ENCODE measurements at places on chromosomes 2 and 18. TPM values are rescaled to one million over a fixed set of nuclear protein-coding genes. Genes with fewer than 3 reads are reported as not detected.

DNA sequence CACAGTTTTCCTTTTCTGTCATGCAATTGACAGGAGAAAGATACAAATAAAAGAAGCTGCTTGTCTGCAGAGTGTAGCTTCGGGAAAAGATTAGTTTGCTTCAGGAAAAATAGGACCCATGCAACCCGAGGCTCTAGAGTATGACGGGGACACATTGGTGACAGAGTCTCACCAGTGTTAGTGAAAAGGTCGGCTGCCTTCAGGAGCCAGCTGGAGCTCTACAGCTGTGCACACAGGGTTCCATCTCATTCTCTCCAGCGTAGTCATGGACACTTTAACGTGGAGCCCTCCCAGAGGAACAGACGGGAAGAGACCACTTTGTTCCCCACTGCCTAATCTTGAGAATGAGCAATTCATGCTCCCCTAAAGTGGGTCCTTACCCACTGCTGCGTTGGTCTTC lies 42.9 kb downstream of the FECH start:
- no peak for DNase-seq

- no peak for DNase-seq
Observed at GRCh38 chr2:18423636-18424035, 136.8 kb downstream of the RDH14 start.

DNA sequence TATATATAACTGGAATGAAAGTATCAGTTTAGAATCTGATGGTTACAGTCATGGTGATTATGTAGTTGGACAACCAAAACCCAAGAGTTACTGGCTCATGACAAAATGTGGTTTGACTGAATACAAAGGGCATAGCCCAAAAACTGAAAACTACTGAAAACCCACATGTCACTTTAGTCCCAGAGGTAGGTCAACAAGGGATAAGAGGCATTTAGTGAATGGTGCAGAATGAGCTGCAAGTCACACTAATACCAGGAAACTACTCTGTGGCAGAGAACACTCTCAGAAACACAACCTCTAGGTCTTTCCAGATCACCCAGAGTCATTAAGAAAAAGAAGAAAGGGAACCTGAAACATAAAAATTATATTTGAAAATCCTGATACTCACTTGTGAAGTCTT lies 154.5 kb downstream of the AGPS start:
- DNase-seq = no peak

GRCh38 chr2:27060323-27060722 lies 8.9 kb downstream of the AGBL5 start:
- no peak for DNase-seq

DNA sequence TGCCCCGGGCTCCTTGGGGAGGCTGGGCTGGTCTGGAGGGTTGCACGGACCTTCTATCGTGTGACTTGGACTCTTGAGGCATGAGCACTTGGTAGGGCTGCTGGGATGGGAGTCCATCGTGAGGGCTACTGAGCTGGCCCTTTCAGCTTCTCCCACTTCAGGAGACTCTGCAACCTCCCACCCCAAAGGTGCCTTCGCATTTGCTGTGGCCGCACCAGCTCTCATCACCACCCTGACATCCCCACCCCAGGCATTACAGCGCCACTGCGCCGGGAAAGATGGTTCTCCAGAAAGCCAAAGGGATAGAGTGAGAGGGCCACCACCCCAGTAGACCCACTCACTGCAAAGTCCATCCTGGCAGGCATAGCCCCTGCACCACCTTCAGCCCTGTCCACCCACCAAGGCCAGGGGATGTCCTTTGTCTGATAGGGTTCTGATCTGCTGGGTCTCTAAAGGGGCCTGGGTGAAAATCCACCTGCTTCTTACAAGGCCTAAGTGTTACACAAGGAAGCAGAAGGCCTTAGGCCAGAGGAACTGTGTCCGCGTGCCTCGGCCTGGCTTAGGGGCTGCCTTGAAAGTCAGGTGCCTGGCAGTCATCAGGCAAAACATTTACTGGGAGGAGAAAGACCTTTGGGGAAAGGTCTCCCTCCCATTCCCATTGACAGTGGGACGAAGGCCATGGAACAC lies 5.1 kb downstream of the EHD3 start:
- DNase-seq = no peak

DNA sequence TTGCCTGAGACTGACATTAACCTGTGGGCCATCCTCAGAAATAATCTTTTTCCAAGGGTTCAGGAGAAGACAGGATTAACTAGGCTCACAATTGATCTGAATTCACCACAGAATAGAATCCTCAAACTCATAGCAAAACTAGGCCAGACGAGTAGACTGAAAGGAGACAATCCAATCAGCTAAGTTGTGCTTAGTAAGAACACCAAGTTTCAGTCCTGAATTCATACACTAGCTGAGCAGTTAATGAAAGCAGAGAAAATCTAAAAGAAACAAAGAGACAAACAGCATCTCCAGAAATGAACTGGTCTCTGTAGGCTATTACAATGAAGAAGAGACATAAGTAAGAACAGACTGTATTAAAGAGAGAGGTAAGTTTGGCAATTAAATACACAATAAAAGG lies 89.5 kb downstream of the GORASP2 start:
- no peak for DNase-seq

DNA sequence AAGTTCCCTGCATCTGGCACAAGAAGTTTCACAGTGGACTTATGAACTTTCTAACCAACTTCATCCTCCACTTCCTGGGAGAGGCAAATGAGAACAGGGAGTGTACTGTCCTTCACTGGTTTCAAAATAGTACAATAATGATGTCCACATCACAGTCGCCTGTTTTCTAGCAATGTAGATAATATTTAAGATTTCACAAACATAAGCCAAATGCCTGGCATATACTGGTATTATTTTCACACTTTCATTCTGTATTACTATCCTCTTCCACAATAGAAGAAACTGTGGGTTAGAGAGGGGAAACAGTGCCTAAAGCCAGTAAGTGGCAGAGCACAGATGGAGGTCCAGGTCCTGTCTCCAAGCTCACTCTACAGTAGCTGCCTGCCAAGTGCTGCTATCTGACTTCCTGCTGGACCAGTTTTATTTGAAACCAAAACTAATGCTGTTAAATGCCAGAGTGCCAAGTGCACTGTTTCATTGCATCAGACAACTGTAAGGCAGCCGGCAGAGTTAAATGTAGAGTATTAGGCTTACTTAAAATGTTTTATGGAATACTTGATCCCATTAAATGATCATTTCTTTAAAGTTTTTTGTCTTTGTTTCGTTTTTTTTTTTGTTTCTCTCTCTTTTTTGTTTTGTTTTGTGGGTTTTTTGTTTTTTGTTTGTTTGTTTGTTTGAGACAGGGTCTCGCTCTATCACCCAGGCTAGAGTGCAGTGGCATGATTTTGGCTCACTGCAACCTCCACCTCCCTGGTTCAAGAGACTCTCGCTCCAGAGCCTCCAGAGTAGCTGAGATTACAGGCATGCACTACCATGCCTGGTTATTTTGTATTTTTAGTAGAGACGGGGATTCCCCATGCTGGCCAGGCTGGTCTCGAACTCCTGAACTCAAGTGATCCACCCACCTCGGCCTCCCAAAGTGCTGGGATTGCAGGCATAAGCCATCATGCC lies 15.1 kb downstream of the COBLL1 start:
- DNase-seq = peak; percentile 58

GRCh38 chr2:151475071-151475470 lies 65.4 kb downstream of the RIF1 start:
- DNase-seq = no peak

DNA sequence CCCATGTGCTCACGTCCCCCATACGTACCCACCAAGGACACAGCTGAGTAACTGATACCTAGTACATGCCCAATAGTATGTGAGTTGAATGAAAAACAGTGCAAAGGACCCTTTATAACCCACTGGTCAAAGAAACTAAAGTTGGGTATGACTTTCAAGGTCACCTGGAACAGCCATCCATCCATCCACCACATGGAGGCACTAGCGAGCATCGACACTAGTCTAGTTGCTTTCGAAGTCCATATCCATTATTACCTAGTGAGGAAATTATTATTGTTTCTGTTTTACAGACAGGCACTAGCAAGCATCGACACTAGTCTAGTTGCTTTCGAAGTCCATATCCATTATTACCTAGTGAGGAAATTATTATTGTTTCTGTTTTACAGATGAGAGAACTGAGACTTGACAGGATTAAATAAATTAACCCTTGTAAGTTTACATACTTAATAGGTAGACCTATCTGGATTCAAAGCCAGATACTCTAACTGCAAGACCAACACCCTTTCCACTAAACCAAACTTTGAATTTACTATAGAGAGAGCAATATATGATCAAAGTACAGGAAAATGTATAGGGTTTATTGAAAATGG lies 233.7 kb downstream of the METTL4 start:
- DNase-seq = no peak

DNA sequence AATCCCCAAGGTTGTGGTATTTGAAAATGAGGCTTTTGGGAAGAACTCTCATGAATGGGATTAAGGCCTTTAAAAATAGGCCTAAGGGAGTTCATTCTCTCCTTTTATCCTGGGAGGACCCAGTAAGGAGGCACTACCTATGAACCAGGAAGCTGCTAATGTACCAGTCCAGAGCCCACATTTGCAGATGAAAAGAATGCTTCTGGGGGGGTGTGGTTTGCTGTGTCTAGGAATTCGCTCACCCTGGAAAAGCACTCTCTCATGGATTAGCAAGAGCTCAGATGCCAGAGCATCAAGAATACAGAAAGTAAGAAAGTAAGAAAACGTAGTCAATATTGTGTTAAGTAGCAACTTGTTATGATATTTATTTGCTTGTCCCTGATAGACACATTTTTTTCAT lies 785.7 kb upstream of the GYPC start:
- DNase-seq = no peak

GRCh38 chr2:44949329-44950151 lies 8.0 kb downstream of the SIX3 start:
- no peak for DNase-seq

GRCh38 chr2:190911813-190912212 lies 31.2 kb downstream of the GLS start:
- DNase-seq = peak; percentile 58

GRCh38 chr2:228919808-228920207 lies 351.3 kb downstream of the PID1 start:
- DNase-seq = no peak

- DNase-seq = peak; percentile 75
Observed at GRCh38 chr2:148645539-148646230, 1.1 kb downstream of the EPC2 start.

DNA sequence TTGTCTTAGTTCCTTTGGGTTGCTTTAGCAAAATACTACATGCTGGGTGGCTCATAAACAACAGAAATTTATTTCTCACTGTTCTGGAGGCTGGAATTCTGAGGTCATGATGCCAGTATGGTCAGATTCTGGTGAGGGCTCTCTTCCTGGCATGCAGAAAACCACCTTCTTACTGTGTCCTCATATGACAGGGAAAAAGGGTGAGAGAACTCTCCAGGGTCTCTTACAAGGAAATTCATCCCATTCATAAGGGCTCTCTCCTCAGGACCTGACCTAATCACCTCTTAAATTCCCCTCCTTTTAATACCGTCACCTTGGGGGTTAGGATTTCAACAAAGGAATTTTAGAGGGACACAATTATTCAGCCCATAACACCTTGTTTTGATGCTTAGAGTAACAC lies 243.1 kb upstream of the TNP1 start:
- no peak for DNase-seq

DNA sequence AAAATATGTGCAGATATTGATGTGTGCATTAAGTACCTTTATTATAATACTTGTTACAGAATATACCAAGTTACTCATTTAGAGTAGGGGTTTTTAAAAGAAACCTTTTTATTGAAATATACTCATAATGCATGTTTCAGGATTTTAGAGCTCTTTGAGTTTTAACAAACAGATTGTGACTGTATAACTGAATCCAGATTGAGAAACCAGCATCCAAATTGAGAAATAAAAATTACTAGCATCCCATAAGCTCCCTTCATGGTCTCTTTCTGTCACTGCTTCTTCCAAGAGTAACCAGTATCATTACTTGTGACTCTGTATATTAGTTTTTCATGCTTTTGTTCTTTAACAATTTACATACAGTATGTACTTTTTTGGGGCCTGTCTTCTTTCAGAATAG lies 156.9 kb downstream of the UBR3 start:
- DNase-seq = no peak

GRCh38 chr2:218193701-218194100 lies 23.3 kb upstream of the ARPC2 start:
- DNase-seq = no peak

SPP2 gene
- polyA plus RNA-seq = 0.06 TPM

KANSL3 gene
- polyA plus RNA-seq = 41.6 TPM

COPS9 gene
- polyA plus RNA-seq = 106 TPM

CFAP210 gene
- 0.13 TPM for polyA plus RNA-seq

EFHD1 gene
- 1.7 TPM for polyA plus RNA-seq

TEX44 gene
- polyA plus RNA-seq = not detected

PROKR1 gene
- polyA plus RNA-seq = 0.15 TPM

ANO7 gene
- polyA plus RNA-seq = 31.7 TPM

UGT1A8 gene
- not detected for polyA plus RNA-seq

DLX1 gene
- polyA plus RNA-seq = 3.4 TPM

ANKRD44 gene
- 8.4 TPM for polyA plus RNA-seq

TLX2 gene
- 5.0 TPM for polyA plus RNA-seq

LRATD1 gene
- 67.3 TPM for polyA plus RNA-seq

CNNM3 gene
- polyA plus RNA-seq = 35.0 TPM

LIMS4 gene
- polyA plus RNA-seq = 3.0 TPM

PROM2 gene
- polyA plus RNA-seq = 2.0 TPM

All from large intestine (tissue), 12 donors.